Activated naive CD8-positive, alpha-beta T cell treated with anti-CD3 and anti-CD28 coated beads for 36 hours (primary cell): ENCODE measurements at places on chromosomes 1 and 21. TPM values are rescaled to one million over a fixed set of nuclear protein-coding genes. Genes with fewer than 3 reads are reported as not detected.

PPP1R8 gene
- total RNA-seq, result 70.5 TPM

RNU1-3 gene
- total RNA-seq, result 961 TPM

TSPEAR gene
- total RNA-seq, result not detected

CFAP107 gene
- total RNA-seq, result not detected

RGSL1 gene
- total RNA-seq, result not detected

AUNIP gene
- 12.1 TPM for total RNA-seq

OR2L5 gene
- total RNA-seq, result not detected

CHRM3 gene
- total RNA-seq, result not detected

TIAM1 gene
- total RNA-seq, result 29.3 TPM

CENPF gene
- total RNA-seq, result 70.6 TPM

DNA sequence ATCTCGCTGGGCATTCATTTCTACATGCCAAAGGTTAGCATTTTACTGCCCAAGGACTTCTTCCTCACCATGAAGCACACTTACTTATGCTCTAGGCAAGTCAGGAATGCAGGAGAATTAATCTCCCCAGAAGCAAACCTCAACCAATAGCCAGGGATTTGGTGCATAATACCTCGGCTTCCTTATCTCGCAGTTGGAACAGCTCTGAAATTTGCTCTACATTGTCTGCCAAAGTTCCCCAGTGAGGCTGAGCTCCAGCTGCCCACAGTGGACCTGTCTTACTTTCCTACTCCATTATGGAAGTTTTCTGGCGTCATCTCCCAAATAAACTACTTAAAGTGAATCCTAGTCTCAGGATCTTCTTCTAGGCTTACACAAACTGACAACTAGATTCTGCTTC is 57.6 kb upstream of the PPM1J start:
- DNase-seq, result no peak

GRCh38 chr1:170703591-170703990 is 39.7 kb downstream of the PRRX1 start:
- DNase-seq, result no peak

- no peak for DNase-seq
Observed at GRCh38 chr21:27429710-27430341, 462.9 kb upstream of the ADAMTS5 start.

DNA sequence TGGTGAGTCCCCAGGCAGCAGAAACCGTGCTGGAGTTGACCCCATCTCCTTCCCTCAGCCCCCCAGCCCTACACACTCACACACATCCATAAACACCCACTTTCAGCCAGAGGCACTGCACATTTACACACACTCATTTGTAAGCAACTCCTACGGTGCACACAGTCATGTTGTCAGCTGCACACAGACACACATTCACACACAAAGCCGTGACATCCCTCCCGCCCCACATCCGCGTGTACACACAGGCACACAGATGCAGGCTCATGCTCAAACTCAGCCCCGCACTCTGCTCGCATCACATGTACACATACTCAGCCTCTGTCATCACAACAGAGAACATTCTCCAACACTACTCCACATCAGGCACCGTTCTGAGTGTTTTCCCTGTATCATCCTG is 47.6 kb downstream of the LACTBL1 start:
- no peak for DNase-seq

DNA sequence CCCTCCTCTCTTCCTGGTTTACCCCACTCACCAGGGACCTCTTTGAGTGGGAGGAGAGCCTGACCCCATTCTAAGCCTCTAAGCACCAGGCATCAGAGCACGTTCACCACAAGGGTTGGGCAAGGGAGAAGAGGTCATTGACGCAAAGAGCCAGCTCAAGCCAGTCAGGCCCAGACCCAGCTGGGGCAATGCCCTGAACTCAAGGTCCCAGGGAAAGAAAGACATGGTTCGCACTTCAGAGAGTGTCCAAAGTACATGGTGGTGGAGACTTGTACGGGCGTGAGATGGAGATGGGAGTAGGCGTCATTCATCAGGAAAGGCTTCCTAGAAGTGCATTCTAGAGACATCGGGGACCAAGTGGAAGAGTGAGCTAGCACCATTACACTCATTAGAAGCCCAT is 7.2 kb downstream of the PKP1 start:
- no peak for DNase-seq

DNA sequence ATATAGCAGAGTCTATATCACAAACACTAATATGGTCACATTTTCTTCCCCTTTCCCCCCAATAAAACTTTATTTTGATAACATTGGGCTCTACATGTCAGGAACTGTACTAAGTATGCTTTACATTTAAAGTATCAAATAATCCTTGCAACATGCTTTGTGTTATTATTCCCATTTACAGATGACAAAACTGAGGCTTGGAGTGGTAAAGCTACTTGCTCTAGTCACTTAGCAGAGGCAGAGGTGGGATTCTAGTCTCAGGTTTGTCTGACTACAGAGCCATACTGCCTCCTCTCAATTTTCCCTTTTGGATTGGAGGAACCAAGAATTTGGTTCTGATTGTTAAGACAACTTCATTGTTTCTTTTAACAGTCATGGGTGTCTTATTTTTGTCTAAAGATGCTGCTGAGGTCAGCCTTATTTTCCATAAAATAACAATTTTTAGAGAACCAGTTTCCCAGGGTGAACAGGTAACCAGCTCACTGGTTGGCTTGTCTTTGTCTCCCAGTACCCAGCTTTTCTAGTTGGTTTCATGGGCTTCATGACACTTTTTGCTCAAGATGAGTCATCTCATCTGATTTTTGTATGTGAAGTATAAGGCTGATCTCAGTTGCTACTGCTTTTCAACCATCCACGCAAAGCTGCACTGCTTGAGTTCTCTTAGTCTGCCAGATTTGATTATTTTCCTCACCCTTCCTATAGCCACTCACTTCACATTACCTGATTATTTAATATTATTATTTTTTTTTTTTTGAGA is 81.0 kb upstream of the ARID1A start:
- no peak for DNase-seq

DNA sequence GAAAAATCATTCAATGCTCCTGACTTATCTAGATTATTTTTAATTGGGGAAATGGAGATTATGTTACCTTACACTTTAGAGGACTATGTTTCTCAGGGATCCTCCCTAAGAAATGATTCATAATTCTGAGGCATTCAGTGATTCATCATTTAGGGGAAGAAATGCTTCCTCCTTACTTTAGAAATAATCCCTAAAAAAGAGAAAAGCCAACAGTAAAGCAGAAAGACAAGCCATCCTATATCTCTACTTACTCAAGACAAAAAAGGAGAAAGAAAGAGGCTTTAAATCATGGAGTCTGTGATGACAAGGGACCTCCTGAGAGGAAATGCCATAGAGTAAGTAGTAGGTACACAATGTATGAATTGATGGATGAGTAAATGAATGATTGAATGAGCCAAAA is 137.0 kb downstream of the BRINP2 start:
- DNase-seq, result no peak

- DNase-seq, result no peak
Observed at GRCh38 chr21:40393066-40393465, 453.9 kb downstream of the DSCAM start.

GRCh38 chr21:26847002-26847401 is 1.8 kb upstream of the ADAMTS1 start:
- no peak for DNase-seq

DNA sequence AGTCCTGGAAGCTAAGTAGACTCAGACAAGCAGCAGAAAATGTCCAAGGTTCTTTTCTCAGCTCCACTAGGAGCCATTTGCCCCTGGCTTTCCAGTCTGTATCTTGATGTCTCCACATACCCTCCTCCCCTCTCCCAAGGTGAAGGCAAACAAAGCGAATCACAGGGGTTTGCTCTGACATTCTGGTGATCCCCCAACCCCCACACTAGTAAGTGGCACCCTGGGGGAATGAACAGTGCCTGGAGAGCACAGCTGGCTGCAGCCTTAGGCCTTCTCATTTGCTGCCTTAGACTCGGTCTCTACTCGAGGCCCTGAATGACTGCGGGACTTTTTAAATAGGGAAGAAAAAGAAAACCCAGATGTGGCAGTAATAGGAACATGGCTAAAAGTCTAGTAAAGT is 15.3 kb downstream of the ERI3 start:
- no peak for DNase-seq

DNA sequence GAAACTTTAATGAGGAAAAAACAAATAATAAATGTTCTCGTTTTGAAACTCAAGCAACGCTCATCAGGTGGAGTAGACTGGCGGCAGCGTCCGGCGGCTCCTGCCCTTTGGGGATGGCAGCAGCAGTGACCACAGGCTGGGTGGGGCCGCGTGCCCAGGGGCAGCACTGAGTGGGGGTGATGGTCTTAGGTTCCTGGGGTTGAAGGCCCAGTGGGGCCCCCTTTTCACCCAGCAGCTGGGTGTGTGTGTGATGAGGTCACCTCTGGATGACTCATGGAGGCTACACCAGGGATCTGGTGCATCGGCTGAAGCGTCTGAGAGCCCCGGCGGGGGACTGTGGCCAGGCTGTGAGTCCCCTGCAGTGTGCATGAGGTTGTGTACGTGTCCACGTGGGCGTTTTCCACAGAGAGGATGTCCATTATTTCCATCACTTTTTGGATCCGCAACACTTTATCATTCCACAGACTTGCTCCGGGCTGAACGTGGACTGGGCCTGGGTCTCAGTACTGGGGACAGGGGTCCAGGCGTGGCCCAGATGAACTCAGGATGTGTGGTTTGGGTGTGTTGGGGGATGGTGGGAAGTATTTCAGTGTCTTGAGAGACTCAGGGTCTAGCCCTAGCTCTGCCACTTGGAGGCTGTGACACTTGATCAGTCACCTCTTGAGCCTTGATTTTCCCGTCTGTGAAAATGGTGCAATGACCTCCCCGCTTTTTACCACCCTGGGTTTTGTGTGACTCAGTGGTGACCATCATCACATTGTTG is 25.6 kb downstream of the LDLRAP1 start:
- DNase-seq, result peak; percentile 68

GRCh38 chr21:31409831-31410487 is 65.9 kb upstream of the TIAM1 start:
- no peak for DNase-seq

- no peak for DNase-seq
Observed at GRCh38 chr21:34504595-34504994, 7.4 kb downstream of the KCNE1 start.

DNA sequence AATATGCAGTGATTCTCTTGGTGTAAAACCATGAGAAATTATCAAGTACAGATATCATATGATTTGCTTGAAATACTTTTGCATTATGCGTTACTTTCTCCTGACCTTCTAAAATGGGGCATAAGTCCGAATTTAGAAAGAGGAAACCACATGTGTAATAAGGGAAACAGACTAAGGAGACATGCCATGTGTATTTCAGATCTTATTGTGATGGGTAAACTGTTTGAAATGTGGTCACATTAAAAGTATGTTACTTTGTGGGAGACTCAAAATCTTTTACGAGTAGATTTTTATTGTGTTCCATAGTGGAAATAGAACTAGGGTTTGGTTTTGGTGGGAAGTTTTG is 173.0 kb downstream of the NFIA start:
- no peak for DNase-seq

GRCh38 chr1:42913426-42914091 is 45.1 kb downstream of the SLC2A1 start:
- DNase-seq, result peak; percentile 50

GRCh38 chr21:41367945-41368734 is 6.3 kb downstream of the MX2 start:
- no peak for DNase-seq

DNA sequence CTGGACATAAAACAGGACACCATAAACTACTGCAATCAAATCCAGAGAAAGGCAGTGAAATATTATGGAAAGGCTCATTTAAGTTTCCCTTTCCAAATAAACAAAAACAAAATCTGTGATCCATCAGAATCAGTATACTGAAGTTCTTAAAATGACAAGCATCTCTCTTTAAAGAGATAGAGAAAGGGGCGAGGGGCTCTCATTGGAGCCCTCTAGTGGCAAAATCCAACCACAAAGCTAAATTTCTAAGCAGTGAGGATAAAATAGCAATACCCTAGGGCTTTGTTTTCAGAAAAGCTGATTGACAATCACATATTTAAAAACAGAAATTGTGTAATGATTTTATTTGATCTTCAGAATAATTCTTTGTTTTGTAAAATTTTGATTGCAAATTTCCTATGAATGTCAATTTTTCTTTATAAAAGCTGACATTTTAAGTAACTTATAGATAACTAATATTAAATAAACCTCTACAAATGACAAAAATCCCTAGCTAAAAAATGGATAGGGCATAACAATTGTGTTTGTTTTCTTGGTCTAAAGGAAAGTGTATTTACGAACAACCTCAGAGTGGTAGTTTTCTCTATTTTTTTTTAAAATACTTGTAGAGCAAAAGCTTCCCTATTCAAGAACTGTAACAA is 138.2 kb downstream of the COL24A1 start:
- no peak for DNase-seq

GRCh38 chr1:168161459-168161858 is 17.3 kb upstream of the TIPRL start:
- DNase-seq, result no peak

DNA sequence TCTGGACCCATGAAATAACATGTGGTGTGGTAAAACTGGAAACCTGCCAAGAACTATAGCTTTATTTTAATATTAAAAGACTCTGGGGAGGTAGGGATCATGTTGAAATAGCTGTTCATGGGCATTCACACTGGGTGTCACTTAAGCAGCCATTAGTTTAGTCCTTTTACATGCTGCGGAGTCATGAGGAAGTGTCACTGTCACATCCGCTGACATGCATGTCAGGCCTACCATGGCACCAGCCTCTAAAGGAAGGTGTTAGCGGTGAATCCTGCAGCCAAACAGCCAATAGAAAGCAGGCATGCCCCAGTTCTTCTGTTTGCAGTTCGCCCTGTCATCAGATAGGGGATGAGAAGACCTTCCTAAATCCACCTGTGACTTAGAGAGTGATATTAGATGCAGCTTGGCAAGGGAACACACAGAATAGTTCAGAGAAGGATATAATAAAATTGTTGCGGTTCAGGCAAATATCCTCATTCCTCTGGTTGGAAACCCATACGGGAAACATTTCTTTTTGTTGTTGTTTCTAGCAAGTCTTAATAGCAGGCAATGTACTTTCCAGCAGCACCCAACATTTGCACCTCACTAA is 100.4 kb downstream of the CACHD1 start:
- no peak for DNase-seq

DNA sequence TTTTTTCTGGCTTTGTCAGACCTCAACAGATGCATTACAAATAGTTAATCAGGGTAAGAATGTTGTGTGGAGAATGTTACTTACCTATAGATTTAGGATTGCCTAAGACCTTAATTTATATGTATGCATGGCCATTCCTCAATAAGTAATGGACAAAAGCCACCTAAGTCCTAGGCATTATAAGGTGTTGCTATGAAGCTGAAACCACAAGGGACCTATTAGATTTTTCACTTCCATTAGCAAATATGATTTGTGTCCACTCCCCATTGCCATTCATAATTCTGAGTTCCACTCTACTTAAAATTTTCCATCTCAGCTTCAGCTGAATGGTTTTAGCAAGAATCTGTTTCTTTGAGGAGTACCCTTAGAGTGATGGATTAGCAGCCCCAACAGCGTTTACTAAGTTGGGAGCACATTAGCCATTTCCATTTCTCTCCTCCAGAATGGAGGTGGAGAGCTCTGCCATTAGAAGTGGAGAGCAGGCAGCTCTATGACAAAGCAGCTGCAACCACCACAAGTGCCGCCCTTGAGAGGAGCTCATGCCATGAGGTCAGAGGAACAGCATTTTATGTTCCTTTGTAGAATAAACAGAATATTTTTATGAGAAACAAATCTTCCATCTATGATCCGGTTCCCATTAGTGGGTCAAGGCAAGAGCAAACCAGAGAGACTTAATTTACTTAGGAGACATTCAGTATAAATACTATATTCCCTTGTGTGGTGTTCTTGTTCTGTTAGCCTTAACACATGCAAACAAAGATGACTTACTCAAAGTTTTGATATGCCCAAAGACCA is 28.9 kb upstream of the C1orf87 start:
- no peak for DNase-seq
